ENCODE measurements at places on chromosomes 2 and 18.

DNA sequence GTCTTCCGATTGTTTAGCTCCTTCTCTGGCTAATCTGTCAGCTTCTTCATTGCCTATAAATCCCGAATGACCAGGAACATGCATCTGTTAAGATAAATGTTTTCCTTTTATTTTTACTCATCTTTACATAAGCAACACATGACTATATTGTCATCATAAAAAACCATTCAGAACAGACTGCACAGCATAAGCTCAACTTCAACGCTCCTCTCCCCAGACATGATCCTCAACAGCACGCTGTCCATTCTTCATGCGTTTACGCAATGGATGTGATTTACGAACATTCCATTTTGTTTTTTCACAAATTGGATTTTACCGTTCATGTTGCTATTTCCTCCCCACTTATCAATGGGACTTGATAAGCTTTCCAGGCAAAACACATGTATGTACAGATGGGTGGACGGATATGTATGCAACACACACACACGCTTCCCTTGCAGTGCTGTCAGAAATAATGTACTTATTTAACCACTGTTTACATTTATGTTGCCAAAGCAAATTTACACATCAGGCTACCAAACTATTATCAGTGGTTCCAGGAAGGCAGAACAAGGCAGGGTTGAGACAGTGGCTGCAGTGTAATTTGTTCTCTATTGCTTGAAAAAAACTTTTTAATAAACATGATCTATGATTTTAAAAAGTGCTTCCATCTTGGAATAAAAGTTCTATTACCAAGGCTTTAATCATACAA, 12.2 kb downstream of the RNASEH1 start:
- no peak for DNase-seq

DNA sequence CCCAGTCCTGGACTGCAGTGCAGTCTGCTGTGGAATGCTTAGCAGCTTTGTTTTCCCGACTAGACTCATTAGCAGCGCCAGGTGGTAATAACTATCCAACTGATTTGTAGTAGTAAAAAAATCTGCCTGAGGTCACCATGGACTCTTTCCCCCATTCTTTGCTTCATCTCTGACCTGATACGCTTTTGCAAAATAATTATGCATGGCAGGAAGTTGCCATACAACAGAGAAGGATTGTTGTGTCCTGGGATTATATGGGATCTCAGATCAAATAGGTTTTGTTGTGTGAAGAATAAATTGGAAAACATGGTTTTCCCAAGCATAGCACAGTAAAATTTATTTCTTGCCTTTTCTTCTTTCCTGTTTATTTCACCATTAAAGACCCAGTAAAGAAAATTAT, 72.4 kb upstream of the ATP5MC3 start:
- DNase-seq, result no peak

DNA sequence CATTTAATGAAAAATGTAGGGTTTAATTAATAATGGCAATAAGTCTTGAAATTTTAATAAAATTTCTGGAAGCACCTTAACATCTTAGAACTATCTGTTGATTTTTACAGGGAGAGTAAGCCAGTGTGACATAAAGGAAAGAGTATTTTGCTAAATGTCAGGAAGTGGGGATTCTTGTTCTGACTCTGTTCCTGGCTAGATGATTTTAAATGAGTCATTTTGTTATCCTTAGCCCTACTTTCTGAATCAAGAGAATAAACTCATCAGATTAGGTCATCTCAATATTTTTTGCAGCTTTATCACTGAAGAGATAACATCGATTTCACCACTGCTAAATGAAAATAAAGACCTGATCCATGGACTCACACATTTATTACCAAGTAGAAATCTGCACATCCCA, 377.5 kb upstream of the CYRIA start:
- DNase-seq, result no peak

DNA sequence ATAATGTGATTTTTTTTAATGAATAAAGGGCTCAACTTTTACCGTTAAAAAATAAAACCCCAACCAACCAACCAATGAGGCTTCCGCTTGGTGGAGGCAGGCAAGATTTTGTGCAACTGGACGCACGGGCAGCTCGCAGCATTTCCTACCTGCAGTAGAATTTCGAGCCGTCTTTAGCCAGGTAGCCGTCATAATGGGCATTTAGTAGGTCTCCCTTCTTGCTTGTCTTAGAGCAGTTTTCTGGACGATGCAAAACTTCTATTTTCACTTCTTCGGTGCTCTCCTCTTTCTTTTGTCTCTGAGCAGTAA, 316 bp downstream of the FKBP7 start:
- peak; percentile 6 for DNase-seq

DNA sequence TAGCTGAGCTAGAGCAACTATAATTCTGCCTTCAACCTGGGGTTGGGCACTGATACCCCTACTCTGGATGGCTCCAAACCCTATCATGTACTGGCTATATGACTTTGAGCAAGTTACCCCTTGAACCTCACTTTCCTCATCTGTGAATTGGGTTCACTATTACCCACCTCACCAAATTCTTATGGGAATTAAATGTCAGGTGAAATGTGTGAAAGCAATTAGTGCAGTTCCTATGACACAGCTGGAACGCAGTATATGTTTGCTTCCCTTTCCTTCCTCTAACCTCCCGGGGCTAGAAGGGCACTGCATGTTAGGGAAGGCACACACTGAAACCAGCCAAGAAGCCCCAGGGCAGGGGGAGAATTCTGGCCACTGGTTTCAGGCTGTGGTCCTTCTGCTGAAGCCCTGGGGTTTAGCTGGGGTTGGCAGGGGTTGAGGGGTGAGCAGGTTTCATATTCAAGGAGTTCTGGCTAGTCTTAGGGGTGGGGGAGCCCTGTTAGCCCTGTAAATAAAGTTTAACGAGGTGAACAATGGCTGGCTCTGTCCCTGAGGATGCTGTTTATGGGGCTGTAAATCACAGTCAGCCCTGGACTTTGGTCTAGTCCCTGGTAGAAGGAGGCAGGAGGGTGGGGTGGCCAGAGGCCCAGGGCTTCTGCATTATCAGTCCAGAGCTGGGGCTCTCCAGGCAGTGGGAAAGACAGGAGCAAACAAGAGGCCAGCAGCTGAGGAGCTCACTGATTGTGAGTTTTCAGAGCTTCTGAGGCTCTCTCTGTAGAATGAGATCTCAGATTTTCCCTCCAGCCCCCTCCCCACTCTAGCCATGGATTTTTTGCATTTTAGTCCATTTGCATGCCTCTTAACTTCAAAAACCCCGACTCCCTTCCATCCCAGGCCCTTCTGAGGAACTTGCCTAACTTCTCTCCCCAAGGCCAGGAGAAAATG, 8.0 kb downstream of the PKDCC start:
- DNase-seq, result no peak

DNA sequence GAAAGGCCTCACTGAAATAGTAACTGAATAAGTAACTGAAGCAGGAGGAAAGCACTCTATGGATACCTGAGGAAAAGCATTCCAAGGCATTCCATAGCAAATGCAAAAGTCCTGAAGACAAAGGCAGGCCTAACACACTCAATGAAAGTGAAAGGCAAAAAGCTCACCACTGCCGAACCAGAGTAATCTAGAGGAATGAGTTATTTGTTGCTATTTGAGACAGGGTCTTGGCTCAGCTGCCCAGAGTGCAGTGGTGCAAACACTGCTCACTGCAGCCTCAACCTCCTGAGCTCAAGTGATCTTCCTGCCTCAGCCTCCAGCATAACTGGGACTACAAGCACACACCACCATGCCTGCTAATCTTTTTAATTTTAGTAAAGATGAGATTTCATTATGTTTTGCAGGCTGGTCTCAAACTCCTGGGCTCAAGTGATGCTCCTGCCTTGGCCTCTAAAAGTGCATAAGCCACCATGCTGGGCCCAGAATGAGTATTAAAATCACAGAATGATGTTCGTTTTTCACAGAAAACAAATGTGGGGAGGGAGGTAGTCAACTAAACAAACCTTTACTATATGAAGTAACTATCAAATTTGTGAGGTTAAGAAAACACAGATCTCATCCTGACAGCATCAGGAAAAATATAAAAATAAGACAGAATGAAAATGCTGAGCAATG, 17.9 kb downstream of the PIAS2 start:
- no peak for DNase-seq

- no peak for DNase-seq
These were observed 47.6 kb downstream of the TNS1 start for GRCh38 chr2:217954971-217955740.

GRCh38 chr2:33238111-33238510, 238.3 kb upstream of the RASGRP3 start:
- no peak for DNase-seq

DNA sequence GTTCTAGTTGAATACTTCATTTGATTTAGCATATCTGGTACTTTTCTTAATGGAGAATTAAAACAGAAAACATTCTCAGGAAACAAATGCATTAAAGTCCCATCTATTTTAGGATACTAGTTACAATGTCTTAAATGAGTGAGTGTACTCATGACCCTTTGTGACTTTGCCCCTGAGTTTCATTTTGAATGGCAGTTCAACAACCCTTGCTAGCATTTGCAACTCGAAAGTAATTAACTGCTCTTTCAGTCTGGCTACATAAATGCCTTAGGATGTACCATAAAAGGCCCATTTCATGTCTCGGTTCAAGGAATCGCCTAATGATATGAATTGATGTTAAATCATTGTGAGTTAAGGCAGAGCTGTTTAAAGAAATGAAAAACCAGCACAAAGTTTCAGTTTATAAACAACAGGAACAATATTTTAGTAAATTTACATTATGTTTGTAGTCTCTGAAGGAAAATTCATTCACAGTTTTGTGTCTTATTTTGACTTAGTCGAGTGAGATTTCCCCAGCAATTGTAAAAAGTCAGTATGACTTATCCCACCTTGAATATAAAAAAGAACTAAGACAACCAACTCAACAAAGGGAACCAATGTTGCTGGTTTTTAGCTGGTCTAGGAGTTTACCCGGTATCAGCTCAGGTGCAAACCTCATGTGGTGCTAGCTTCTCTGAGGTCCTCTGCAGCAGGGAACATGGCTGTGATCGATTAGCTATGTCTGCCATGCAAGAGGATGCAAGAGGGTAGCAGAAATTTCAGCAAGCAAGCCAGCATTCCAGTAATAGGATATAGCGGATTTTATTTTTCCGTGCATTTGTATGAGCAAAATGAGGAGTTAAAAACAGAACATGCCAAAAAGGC, 386.2 kb downstream of the PTPRM start:
- no peak for DNase-seq

- DNase-seq, result no peak
These were observed 20.6 kb downstream of the ZNF236 start for GRCh38 chr18:76842837-76843530.

DNA sequence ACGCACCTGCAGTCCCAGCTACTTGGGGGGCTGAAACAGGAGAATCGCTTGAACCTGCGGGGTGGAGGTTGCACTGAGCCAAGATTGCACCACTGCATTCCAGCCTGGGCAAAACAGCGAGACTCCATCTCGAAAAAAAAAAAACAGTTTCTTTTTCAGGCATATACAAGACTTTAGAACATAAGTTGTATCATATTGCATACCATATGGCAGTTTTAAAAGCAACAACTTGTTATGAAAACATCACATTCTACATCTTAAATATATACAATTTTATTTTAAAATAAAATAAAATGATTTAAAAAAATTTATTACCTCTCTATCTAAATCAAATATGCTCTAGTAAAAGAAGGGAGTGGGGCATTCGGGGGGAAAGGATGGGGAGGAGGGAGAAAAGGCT, 39.4 kb upstream of the SP5 start:
- DNase-seq, result no peak

DNA sequence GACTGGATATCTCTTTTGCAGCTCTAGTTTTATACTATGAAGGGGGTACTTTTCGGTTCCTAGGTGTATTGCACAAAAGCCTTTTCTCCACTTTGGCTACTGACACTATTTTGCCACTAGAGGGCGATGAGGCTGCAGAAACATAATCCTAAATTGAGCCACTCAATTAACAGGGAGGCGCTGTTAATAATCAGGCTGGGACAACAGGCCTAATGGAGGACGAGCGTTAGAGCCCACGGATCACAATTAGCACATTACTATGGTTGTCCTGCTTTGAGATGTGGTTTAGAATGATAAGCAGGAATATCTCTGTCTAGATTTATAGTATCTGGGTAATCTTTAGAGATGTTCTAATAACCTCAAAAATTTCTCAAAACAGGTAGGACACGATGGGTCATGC, 62.2 kb upstream of the PMAIP1 start:
- peak; percentile 85 for DNase-seq

Data from COR-L47 (cell line).